SJCRH30 (cell line): ENCODE measurements at places on chromosomes 11 and 22.

- DNase-seq = peak; percentile 62
Observed at GRCh38 chr22:43185860-43186261, 1.1 kb downstream of the TTLL12 start.

DNA sequence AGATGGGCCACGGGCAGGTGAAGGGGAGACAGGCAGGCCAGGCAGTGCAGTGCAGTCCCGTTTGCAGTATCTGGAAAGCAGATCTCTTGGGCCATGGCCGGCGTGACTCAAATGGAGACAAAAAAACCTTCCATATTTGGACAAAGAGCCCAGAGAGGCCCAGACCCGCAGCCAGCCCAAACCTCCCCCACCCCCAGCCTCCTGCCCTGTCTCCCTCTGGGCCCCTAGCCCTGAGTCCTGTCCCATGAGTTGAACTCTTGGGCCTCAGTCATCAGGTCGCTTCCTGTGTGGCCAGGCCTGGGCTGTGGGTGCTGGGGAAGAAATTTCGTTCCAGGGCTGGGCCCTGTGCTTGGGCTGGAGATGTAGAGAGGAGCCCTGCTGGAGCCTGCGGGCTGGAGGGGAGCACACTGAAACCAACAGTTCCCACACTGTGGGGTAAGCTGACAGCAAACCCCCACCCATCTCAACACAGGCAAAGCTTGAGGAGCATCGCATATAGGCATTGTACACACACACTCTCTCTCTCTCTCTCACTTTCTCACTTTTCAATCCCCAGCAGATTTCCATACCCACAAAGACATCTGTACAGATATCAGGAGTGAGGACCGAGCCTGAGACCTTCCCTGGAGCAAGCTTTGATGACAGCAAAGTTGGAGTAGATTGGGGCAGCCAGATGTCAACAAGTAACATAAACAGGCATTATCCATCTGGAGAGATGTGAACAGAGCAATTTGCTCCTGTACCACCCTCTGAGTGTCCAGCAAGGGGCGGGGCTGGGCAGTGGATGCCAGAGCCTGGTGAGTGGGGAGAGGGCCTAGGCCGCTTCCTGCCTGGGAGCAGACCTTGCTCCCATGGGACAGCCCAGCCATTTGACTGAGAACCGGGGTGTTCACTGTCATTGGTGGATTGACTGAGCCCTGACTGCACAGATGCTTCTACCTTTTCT lies 17.2 kb downstream of the ARHGEF17 start:
- DNase-seq = peak; percentile 24

GRCh38 chr11:58905011-58905720 lies 34.1 kb upstream of the GLYATL1 start:
- DNase-seq = no peak

GRCh38 chr11:130478204-130478701 lies 29.8 kb downstream of the ADAMTS15 start:
- peak; percentile 80 for DNase-seq
